ENCODE measurements at places on chromosomes 7 and 10.

GRCh38 chr7:78734626-78735025 is 718.8 kb downstream of the MAGI2 start:
- no peak for DNase-seq

GRCh38 chr10:3978174-3978573 is 193.2 kb upstream of the KLF6 start:
- no peak for DNase-seq

DNA sequence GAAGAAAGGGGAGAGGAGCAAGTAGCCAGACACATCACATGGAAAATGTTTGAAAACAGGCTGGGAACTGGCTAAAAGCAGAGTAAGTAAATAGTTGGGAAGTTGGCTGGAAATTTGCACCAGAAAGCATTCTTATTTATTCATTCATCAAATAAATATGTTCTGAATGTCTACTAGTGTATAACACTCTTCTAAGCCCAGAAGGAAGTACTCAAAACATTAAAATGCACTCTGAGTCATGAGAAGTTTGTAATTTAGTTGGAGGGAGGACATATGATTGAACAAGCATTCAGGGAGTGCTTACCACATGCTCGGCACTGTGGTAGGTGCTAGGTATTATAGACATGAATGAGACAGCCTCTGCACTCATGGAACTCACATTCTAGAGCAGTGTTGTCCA is 37.0 kb upstream of the CNNM1 start:
- DNase-seq, result no peak

- DNase-seq, result no peak
These were observed 2.0 kb upstream of the AOC1 start for GRCh38 chr7:150850273-150850672.

GRCh38 chr7:155223503-155223902 is 74.2 kb upstream of the INSIG1 start:
- DNase-seq, result no peak

GRCh38 chr7:318476-318875 is 28.5 kb downstream of the FOXL3 start:
- DNase-seq, result no peak

DNA sequence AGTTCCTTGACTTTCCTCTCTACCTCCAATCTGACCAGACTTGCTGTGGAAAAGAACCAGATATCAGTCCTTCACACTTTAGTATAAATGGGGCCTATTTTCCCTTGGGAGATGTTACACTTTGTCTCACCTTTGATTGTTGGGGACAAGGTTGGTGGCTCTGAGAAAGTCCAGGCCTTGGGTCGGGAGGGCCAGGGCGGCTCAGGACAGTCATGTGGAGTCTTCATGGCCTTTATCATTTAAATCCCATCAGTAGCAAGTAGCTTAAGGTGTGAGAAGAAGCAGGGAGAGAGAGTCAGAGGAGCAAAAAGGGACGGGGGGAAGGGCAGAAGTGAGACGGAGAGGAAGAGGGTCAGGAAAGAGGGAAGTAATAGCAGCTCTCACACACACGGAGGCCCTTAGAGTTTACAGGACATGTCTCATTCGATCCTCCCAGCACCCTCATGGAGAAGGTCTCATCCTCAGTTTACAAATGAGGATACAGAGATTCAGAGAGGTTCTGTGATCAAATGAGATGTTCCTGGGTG is 40.5 kb downstream of the TBATA start:
- no peak for DNase-seq

All from NCI-H460 (cell line).